Cardiac septum (tissue), 1 donor: ENCODE measurements at places on chromosomes 7 and 10.

DNA sequence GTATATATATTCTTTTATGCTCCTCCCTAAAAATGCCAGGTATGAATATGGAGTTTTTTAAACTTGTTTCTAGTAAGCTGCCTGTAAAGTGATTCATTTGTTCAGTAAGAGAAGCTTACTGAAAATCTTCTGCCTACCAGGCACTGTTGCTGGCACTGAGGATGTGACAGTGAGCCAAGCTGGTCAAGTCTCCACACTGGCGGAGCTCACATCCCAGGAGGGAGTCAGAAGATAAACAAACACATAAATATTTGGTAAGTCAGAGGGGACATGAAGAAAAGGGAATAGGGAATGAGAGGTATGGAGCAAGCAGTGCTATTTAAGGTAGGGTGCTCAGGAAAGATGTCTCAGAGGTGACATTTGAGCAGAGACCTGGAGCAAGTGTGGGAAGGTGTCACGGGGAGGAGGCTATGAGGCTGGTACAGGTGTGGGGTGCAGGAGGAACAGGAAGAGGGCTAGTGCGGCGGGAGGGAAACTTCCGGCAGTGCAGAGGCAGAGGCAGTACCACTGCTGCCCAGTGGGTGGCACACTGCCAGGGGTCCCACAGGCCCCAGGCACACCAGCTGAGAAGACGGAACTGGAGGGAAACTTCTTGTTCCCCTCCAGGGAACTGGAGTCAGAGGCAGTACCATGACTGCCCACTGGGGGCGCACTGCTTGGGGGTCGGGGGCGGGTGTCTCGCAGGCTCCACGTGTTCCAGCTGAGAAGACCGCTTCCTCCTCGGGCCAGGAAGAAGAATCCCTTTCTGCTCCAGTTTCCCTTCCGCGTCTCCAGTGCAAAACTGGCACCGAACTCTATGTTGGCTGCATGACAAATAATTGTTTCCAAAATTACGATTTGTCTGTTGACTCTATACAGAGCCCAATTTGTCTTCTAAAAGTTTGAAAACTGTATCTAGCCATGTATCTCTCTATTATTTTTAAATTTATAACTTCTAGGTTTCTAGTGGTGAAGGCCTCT is 161.0 kb downstream of the TEX36 start:
- DNase-seq, result no peak

- no peak for DNase-seq
Observed at GRCh38 chr7:92648067-92648466, 57.9 kb upstream of the FAM133B start.

- no peak for DNase-seq
Observed at GRCh38 chr10:92156874-92157773, 133.8 kb downstream of the CPEB3 start.

DNA sequence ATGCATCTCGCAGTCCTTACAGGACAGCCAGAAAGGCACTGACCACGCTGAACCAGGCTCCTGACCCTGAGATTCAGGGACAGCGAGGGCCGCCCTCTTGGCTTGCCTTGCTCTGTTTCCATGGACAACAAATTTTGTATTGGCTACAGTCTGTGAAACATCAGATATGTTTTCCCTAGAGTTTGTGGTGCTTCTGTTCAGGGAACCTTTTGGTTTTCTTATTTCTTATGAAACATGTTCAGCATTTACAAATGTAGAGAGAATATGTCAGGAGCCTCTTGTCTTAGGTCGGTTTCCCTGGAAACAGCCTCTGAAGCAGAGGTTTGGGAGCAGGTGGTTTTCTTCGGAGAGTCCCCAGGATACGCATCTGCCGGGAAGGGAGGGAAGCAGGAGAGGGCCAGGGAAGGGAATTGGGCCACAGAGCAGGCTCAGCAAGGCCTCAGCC is 260.1 kb downstream of the CCDC3 start:
- no peak for DNase-seq

DNA sequence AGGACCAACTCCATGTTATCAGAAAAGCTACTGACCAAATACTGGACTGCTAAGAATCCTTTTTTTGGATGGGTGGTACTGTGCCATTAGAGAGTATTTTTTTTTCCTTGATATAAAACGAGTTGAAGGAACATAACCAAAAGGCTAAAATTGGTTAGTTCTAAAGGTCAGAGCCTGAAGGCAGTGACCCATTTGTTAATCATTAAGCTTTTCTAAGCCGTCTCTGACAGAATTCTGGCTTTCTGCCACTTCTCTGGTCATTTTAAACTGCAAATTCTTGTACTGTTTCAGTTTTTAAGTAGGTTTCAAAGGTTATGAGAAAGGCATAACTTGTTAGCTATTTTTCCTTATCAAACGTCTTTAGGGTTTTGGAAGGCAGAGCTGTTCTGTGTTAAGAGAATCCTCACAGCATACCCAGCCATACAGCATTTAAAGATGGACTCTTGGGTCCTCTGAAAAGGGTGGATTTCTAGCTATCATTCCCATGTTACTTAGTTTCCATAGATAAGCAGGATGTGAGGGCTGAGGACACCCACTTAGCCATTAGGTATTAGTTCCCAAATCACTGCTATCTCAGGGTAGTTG is 196.8 kb downstream of the RNLS start:
- no peak for DNase-seq

DNA sequence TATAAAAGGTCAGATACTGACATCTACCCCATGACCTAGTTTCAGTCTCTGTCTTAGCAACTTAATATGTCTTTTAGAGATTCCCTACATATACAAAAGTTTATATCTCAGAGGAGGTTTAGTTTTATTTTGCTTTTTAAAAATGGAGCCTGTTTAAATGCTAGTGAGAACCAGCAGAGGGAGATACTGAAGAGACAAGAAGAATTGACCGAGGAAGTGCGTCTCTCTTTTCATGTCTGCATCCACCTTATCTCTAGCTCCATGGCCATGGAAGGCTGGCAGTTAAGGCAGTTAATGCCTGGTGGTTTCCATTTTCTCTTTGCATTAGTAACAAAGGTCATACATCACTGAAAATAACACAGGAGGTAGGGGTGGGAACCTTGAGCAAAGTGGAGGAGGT is 10.7 kb downstream of the SUV39H2 start:
- no peak for DNase-seq

DNA sequence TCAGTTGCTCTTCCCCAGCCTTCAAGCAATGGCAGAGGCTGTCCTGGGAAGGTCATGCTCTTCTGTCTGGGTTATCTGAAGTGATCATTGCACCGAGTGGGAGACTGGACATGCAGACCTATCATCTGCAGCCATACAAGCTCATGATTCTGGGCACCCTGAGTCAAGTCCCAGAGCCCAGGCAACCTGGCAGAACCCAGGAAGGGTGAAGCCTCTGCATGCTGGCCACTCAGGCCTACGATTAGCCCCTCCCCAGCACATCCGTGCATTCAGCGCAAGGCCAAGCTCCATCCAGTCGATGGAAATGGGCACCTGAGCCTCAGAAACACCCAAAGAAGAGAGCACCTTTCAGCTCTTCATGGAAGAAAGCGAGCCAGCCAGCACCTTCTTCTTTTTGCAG is 261.8 kb downstream of the PAXIP1 start:
- DNase-seq, result peak; percentile 71
